RWPE1 (cell line): ENCODE measurements at places on chromosomes 2 and 18.

DNA sequence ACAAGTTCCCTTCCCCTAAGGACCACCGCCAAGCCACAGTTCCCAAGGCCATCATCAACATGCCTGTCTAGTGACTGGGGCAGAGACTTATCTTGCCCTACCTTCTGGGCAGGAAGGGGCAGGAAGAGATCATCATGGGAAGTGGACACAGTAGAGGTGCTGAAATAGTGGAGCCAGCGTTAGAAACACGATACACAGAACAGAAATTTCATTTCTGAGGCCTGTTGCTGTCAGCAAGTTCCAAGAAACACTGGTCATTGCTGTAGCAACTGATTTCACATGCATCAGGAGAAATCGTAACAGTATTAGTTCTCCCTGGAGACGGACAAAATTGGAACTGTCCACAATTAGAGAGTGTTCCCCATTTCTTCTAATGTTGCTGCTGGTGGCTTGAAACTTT is 83.0 kb downstream of the COLEC12 start:
- DNase-seq, result no peak

GRCh38 chr2:144583741-144584453 is 64.0 kb upstream of the ZEB2 start:
- DNase-seq, result peak; percentile 48

DNA sequence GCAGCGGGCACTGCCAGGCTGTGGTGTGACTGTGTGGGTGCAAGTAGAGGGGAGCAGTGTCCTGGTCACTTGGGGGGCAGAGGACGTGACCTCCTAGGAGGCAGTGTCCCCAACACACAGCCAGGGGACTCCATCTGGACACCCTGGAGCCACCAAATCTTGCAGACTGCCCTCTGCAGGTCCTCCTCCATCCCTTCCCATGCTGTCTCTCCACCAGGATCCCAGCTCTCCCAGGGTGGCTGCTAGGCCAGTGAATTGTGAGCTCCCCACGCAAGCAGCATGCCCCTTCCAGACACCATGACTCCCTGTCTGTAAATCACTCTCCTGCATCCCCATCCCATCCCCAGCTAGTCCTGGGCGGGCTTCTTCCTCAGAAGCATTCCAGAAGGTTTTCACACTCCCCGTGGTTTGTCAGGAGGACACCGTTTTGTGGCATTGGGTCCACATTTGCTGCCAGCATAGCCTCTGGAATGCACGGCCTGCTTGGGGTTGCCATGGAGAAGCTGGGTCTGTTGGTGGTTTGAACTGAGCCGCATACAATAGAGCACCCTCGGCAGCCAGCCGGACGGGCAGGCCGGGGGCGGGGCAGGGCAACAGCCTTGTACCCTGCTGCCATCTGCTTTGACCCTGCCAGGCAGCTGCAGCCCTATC is 210.7 kb downstream of the KLHL29 start:
- DNase-seq, result no peak

DNA sequence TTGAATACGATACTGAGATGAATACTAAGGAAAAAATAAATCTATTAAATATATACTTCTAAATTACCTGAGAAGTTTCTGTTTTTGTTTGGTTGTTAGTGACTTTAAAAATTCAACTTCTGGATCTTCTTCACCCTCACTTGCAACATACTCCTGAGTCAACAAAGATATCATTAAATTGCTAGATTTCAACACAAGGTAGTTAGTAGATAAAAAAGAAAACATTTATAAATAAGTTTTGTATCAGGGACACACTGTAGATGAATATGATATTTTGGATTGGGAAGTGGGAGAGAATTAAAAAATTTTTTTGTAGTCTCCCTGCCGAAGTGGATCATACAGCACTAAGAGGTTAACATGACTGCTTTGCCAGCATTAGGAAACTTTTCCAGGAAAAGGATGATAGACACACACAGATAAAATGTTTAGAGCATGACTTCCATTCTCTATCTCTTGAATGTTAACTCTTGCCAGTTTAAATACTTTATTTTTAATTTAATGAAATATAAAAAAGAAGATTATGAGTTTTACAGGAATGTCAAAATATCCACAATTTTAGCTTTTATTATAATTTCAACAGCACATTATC is 15.9 kb downstream of the SP9 start:
- DNase-seq, result no peak

- no peak for DNase-seq
These were observed 110.2 kb downstream of the VAPA start for GRCh38 chr18:10023853-10024570.

DNA sequence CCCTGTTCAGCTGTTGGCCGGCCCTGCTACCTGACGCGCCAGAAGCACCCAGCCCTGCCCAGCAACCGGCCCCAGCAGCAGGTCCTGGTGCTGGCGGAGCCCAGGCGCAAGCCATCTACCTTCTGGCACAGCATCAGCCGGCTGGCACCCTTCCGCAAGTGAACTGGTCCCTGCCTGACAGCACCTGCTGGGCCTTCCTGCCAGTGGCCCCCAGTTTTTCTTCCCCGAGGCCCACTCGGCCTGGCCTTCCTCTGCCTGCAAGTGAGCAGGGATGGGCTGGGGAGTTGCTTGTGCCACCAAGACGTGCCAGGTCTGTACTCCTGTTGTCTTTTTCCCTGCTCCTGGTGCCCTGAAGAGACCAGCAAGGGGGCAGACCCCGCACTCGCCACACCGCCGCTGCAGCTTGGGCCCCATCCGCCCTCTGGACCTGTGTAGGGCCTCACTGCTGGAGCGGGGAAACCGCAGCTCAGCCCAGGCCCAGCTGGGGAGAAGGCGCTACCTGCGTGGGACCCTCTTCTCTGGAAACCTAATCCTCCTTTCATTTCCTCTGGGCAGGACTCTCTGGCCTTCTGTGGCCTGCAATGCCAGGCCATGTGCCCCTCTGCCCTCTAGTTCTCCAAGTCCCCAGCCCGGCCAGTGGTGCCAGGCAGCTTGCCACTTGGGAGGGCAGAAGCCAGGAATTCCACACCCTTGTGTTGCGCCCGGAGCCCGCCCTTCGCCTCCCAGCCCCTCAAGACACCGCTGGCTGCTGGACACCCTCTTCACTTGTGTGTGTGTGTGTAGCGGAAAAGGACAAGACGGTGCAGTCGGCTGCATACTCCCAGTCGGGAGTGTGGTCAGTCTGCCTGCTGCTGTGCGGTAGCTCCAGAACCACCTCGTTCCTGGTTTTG is 47.0 kb downstream of the FAM168B start:
- no peak for DNase-seq

DNA sequence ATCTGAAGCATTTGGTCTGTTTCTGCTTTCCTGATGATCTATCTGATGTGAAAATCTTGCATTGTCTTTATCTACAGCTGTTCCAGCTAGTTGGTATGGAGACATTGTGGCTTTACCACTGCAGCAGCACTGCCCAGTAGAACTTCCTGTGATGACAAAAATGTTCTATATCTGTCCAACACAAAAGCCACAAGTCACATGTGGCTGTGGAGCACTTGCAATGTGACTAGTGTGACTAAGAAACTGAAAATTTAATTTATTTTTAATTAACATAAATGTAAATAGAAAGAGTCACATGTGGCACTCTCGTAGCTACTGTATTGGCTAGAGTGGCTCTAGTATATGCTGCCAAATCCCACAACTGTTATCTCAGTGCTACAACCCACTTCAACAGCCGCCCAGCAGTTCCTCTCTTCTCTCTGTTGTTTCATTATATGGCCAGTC is 425.7 kb downstream of the SETBP1 start:
- DNase-seq, result no peak

- no peak for DNase-seq
These were observed 19.5 kb downstream of the ATG16L1 start for GRCh38 chr2:233270951-233271350.

GRCh38 chr2:163774862-163775261 is 39.1 kb upstream of the FIGN start:
- peak; percentile 85 for DNase-seq

GRCh38 chr18:65259403-65259802 is 491.4 kb upstream of the CDH7 start:
- DNase-seq, result no peak

DNA sequence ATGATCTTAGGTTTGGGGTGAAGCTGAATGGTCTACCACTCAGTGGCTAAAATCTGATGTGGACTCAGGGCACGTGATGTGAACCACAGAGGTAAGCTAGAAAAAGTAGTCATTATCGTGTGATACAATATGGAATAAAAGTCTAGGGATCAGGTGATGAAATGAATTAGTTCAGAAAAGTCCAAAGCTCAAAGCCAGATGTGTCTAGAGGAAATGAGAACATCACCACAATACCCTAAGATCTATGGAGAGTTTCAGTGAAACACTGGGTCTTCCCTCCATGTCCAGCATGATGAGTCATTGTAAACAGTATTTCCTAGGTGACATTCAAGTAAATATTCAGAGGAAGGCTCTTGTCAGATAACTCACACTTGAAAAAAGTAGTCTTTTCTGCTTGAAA is 1257.4 kb upstream of the ZEB2 start:
- DNase-seq, result no peak

DNA sequence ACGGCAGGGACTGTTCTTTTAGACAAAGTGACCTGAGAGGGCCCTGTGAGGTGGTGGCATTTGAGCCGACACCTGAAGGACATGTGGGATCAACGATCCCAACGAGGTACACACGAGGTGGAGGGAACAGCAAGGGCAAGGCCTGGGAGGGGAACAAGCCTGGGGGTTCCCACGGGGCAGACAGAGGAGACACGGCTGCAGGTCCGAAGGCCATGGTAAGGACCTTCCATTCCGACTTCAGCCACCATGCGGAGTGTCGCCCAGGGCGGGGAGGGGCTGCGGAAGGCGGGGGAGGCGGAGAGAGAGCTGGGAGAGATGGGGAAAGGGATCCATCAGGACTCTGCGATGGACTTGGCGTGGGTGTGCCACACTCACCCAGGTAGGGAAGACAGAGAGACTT is 151.8 kb downstream of the HDAC4 start:
- DNase-seq, result no peak

- DNase-seq, result no peak
These were observed 69.6 kb downstream of the COL5A2 start for GRCh38 chr2:189109921-189110397.

DNA sequence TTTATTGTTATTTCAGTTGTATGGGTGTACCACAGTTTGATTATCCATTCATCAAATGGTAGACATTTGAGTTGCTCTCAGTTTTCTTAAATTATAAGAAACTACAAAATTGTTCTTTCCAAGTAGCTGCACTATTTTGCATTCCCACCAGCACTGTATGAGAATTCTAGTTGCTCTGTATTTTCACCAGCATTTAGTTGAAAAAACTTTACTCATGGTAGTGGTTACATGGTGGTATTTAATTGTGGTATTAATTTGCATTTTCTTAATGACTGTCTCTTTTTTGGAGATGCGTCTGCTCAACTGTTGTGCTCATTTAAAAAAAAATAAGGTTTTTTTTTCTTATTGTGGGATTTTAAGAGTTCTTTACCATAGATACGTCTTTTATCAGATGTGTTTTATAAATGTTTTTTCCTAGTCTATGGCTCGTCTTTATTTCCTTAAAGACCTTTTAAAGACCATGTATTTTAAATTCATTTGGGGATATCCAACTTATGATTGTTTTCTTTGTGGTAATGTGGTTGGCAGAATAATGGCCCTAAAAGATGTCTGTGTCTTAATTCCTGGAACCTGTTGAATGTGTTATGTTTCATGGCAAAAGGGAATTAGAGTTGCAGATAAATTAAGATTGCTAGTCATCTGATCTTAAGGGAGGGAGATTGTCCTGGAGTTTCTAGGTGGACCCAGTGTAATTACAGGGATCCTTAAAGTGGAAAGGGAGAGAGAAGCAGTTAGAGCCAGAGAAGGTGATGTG is 37.4 kb downstream of the UBE2F start:
- no peak for DNase-seq

DNA sequence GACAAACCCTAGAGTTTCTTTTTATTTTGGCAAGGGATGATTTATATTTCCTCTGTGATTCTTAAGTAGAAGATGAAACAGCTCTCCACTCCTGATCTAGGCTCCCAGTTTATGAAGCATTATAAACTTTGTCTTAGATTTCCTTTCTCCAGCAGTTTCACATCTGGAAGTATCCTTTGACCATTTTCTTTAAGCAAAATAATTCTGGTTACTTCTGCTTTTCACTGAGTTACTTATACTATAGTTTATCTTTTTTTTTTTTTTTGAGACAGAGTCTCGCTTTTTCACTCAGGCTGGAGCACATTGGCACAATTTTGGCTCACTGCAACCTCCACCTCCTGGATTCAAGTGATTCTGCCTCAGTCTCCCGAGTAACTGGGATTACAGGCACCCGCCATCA is 45.5 kb downstream of the KCMF1 start:
- DNase-seq, result no peak

GRCh38 chr2:70671092-70671675 is 96.8 kb downstream of the ADD2 start:
- DNase-seq, result no peak

DNA sequence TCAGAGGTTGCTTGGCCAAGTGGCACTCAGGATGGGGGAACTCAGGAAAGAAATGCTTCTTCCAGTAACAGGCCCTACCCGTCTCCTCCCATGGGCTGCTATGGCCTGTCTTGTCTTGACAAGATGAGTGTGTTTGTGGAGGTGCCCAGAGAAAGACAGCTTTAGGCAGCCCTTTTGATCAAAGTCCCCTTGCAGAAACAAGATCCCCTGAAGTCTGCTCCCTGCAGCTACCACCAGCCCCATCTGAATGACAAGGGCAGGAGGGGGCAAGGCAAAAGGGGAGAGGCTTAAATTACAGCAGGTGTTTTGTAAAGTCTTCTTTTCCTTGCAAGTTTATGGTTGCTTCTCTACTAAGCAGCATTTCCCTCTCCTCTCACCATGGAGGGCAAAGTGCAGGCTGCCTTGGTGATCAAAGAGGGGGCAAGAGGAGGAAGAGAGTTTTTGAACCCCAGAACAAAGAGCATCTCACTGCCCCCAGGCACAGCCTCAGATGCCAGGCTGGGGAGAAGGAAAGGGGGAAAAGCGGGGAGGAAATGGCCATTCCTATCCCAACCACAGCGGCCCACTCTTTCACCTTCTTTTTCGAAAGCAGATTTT is 6.7 kb downstream of the EVA1A start:
- DNase-seq, result no peak

GRCh38 chr2:237270520-237270919 is 143.4 kb downstream of the COL6A3 start:
- no peak for DNase-seq
